ENCODE measurements at places on chromosomes 5 and 9.

GRCh38 chr5:118918232-118918631 lies 70.1 kb downstream of the DTWD2 start:
- no peak for ATAC-seq

DNA sequence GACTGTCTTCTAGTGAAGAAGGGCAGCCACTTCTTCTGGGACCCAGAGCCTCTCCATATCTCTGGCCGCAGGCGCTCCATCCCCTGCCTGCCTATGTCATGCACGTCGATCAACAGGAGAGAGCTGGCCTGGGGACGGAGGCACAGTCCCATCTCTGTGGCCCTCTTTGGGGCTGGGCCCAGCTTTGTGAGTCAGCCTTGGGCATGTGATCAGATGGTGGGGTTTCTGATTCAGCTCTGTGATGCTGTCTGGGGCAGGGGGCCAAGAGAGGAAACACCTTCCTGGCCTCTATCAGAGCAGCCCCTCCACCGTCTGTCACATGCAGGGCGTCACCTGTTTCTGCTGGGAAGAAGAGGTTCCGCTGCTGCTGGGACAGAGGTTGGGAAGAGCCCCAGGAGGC lies 72.6 kb downstream of the MVB12B start:
- no peak for ATAC-seq

- no peak for ATAC-seq
Observed at GRCh38 chr9:36770025-36770424, 197.3 kb downstream of the MELK start.

DNA sequence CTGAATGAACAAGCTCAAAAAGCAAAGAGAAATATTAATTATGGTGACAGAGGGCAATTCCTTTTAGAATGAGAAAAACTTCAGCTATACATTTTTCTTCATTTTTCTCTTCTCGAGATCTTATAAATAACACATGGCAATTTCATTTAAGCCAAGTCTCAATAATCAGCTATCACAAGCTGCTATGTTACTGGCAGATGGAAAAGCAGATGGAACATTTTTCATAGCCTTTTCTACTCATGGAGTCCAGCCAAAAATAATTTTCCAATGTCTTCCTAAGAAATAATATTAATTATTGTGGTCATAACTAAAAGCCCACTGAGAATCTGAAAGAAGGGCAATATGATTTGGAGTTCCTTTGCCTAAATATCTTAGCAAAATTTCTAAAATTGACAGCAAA lies 35.6 kb downstream of the SKIC3 start:
- no peak for ATAC-seq

DNA sequence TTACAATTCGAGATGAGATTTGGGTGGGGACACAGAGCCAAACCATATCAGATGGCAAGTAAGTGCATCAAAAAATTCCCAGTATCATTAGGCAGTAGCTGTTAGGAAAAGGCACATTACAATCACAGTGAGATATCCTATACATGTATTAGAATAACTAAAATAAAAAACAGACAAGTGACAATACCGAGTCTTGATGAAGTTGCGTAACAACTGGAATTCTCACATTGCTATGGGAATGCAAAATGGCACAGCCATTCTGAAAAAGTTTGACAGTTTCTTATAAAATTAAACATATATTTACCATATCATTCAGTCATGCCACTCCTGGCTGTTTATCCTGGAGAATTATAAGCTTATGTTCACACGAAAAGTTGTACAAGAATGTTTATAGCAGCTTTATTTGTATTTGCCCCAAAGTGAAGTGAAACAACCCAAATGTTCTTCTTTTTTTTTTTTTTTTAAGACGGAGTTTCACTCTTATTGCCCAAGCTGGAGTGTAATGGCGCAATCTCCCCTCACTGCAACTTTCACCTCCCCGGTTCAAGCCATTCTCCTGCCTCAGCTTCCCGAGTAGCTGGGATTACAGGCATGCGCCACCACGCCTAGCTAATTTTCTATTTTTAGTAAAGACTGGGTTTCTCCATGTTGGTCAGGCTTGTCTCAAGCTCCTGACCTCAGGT lies 93.1 kb upstream of the TLE1 start:
- no peak for ATAC-seq

DNA sequence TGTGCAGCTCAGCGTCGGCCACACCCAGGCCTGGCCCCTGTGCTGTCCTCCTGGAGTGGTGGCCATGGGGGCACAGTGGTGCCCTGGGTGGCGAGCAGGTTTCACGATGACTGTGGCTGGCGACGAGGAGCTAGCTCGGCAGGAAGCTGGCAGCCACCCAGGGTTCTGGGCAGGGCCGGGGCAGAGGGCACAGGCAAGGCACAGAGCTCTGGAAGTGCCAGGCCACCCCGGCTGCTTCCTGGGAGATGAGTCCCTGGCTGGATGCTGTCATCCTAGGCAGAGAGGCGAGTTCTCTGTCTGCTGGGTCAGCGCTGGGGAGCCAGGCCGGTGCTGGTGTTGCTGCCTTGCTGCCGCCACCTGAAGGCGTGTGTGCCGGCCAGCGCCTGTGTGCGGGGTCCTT lies 51.7 kb downstream of the RXRA start:
- peak; percentile 6 for ATAC-seq

DNA sequence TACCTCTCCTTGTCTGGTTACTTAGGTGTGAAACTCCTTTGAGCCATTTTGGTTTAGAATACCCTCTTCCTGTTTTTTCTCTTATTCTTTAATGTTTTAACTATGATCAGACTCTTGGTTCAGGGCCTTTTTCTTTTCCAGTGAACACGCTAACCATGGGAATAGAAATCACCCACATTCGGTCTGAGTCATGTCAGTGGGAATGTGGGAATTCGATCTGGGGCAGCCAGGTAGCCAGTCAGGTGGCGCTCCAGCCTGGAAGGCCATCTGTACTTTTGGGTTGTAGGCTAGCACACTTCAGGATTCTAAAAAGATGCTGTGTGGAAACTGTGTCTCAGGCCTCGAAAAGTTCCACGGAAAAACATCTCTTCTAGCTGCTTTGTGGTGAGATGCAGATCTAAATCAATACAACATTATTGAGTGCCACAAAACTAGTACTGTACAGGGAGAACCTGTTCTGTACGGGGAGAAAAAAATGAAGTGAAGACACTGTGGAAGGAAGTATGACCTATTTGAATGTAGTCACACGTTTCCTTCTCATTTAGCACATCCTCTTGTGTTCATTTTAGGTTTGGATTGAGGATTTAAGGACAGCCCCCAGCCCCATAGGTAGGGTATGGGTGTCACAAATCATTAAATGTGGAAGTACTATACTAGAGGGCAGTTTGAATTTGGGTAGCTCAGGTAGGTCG lies 36.4 kb downstream of the SNX30 start:
- no peak for ATAC-seq

DNA sequence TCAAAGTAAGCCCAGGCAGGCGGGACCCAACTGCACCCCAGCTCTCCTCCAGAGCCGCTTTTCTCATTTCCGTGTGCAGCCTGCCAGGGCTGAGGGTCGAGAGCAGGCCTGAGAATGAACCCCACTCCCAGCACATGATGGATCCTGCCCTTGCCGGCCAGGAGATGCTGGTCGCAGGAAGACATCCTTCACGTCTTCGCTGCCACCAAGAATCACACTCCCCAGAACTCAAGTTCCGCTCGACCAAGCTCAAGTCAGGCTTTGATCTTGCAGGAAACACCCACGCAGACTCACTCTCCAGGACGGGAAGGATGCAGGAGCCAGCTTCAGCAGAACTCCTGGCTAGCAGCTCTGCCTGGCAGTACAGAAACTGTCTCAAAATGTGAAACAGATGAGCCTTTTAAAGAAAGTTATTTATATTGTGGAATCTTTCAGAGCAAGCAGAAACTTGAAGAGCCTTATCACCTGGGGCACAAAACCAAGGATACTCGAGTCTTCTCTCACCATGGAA lies 102.4 kb downstream of the ROR2 start:
- no peak for ATAC-seq

DNA sequence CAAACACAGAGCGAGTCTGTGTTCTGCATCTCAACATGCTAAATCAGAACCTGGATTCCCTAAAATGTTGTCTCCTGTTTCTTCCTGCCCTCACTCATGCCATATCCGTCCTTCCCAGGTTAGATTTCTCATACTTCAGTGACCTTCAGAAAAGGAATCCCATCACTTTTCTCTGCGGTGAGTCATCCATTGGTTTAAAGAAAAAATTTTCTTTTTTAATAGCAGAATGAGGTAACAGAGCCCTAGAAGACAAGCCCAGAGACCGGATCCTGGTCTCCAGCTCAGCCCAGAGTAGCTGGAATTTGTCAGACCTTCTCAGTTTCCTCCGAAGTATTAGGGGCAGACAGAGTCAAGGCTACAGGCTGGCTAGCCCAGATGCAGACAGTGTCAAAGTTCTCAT lies 143.2 kb upstream of the DMRT1 start:
- no peak for ATAC-seq

GRCh38 chr5:82405618-82406204 lies 127.6 kb upstream of the RPS23 start:
- ATAC-seq: no peak

- ATAC-seq: no peak
Observed at GRCh38 chr9:93415176-93415690, 36.3 kb upstream of the FAM120A start.

DNA sequence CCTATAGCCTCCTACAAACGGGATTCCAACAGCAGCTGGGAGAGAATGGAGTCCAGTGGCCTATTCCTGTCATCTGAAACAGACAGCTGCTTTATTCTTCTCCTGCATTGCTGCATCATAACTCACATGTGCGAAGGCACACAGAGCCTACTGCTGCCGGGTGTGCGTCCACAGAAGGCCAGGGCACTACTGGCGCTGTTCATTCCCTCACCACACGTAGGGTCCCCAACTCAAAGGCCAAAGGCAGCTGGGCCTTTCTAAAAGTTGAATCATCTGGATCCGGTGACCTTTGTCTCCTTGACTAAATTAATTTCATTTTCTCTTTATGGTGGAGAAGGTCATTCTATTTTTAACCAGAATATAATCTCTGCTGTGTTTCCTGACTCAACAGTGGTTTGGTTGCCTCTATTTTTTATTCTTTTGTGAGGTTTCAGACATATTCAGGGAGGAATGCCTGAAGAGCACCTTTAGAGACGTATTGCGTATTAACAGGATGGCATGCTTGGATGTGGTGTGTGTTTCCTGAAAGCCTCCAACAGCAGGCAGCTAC lies 10.8 kb upstream of the SPATA24 start:
- no peak for ATAC-seq
